Left renal cortex interstitium (tissue), 4 donors: ENCODE measurements at places on chromosomes 5 and 9.

DNA sequence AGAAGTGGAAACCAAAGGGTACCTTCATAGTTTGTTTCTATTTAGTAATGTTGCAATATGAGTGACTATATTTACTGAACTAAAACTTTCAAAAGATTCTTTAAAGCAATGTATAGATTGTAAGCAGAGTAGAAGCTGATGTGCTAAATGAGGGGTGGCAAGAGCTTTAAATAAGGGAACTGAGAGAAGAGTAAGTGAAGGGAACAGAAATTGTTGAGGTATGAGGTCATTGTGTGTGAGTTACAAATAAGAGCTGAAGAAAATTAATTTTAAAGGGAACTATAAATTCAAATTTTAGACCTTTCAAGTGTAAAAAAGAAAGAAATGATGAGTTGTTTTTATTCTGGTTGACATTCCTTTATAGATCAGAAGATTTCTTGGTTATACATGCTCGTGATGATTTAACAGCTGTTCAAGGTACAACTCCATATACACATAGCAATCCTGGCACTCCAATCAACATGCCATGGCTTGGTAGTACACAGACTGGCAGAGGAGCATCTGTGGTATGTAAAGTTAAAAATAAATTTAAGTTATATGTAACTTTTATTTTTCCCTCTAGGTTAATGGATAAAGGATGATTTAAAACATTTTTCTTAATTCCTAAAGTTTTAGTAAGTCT is 135.1 kb upstream of the TNFAIP8 start:
- DNase-seq = no peak

DNA sequence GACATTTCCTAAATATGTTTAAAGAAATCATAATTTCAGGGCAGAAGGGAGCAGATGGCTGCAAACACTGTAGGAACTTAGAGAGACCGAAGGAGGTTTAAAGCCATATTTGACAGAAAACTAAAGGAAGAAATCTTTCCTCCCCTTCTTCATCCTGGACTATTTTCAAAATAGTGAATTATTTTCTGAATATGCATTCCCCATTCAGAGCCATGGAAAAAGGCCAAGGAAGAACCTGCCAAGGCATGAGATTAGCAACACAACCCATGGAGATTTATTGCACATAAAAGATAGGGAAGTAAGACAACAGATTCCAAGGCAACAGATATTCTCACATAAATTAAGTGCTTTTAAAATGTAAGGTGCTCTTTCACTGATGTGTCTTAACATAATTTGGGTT is 233.3 kb upstream of the ADAMTS16 start:
- DNase-seq = no peak

DNA sequence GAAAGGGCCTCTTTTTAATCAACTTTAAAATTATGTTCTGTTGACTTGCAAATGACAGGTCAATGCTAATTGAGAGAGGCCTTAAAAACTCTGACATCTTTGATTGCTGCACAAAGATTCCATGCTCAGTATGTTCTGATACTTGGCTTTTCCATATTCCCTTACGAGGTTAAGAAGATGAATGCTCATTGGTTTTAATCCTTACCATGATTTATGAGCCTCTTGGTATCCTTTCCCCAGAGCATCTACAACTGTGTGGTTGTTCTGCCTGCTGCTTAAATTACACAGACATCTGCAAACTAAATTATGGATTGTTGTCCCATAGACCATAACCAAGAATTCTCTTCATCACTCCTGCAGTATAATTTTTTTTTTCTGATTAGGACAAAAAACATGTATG is 352.6 kb downstream of the CDH12 start:
- DNase-seq = no peak

GRCh38 chr5:149667829-149668330 is 62.2 kb upstream of the PPARGC1B start:
- no peak for DNase-seq

DNA sequence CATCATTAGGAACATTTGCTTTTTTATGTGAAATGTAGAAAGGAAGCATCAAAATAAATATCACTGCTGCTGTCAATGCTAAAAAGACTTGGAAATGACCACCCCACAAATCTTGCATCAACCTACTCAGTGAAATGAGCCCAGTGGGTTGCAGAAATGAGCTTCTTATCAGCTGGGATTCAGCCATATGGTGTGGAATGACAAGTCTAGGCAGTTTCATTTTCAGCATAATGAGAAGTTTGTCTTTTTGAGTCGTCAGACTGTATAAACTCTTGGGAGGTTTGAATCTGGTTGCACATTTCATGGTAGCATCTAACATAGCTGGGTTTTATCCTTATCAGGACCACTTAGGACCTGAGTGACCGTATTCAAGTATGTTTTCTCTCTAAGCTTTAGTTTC is 251.1 kb upstream of the PPP1R2B start:
- DNase-seq = no peak

DNA sequence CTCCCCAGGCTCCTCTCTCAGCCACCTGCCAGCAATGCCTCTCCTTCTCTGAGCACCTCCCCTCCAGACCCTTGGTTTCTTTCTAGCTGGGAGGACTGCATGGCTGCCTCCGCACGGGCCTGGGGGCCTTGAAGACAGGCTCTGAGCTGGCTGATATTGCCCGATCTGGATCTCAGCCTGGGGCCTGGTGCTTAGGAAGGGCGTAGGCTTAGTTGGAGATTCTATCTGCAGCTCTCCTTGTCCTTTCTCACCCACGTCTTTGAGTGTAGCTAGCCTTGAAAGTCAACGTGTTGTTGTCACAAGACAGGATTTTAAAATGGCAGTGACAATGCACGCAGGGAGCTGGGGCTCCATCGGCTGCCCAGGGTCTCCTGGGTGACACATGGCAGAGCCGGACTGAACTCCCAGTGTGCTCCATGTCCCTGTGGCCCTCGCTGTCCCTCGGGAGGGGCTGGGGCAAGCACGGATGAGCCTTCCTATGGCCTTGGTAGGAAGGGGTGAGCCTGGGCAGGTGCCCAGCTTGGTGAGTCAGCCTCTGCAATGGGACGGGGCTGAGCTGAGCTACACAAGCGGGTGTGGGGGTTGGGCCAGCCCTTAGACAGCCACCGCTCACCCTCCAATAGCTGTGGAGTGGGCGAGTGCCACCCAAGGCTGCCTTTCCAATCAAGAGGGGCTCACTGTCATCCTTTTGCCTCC is 9.4 kb downstream of the ADAMTSL2 start:
- no peak for DNase-seq
